ENCODE measurements at places on chromosomes 1 and 21.

DNA sequence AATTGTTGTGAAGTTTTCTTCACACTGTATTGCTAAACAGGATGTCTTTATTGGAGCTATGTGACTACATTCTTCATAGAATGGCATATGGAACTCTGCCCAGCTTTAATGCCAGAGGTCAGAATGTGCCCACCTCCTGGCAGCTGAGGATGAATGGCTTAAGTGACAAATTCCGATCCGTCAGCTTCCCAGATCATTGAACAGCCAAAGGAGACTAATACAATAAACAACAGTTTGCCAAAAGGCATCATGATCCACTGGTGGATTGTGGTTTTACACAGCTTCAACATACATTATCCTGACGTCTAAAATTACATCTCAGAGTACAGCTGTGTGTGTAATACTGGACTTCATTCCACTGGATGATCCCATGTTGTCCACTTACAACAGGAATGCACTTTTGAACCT, 68.7 kb upstream of the C1orf105 start:
- no peak for DNase-seq

DNA sequence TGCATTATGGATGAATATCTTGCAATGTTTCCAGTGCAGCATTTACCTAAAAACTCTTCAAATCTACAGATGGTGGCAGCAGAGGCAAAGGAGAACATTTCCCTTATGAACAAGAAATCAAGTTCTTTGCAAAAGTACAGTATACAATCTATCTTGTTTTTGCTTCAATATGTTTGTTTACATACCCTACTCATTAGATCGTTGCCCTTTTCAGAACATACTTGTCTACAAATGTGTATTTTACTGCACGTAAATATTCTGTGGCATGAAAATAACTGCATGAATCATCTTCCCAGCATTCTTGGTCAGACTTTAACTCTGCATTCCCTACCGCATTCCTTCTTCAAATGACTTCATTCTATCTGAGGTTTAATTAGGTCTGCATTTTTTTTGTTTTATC, 212.7 kb downstream of the ZP4 start:
- no peak for DNase-seq

DNA sequence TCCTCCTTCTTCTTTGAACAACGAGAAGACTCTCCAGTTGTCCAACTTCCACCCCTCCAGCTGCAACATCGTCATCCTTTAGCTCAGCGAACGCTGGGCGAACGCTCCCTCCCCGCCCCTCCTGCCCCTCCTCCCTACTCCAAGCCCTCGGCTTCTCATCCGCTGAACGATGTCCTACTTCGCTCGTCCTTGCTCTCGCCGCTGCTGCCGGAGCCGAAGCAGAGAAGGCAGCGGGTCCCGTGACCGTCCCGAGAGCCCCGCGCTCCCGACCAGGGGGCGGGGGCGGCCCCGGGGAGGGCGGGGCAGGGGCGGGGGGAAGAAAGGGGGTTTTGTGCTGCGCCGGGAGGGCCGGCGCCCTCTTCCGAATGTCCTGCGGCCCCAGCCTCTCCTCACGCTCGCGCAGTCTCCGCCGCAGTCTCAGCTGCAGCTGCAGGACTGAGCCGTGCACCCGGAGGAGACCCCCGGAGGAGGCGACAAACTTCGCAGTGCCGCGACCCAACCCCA, at the start of gene BCAN:
Gene BCAN, plus strand, starts transcription at position 357 of the 504 bp plus-strand sequence. CDS start 3,938 bp downstream, outside the sequence.
- no peak for DNase-seq

- DNase-seq, result no peak
Measured at GRCh38 chr1:178521241-178521640, 8.3 kb downstream of the TEX35 start.

DNA sequence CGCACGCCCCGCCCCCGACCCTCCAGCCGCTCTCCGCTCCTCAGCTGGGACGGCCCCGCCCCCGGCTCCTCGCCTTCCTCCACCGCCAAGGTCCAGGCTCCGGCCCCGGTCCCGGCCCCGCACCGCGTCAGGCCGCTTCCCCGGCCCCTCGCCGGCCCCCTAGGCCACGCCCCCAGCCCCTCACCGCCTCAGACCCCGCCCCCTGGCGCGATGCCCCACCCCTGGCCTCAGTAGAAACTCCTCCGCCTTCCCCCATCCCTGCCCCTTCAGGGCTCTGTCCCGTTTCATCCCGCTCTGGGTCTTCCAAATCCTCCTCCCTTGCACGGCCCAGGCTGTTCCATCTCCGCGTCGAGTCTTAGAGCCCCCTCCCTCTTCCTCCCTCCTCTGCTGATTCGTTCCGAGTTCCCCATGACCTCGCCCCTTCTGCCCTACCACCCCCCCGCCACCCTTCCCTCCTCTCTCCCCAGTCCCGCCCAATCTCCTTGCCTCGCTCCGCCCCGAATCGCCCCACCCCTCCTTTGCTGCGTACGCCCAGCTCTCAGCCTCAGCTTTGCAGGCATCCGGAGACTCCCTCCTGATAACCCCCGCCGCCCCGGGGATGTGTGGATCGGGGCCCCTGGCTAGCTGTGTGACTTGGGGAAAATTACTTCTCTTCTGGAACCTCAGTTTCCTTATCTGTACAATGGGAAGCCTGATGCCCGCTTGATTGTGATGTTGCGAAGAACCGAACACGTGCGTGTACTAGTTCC, 448 bp upstream of the ASAP3 start:
- peak; percentile 94 for DNase-seq

- DNase-seq, result no peak
Measured at GRCh38 chr1:40945491-40945973, 34.0 kb upstream of the CTPS1 start.

- peak; percentile 43 for DNase-seq
Measured at GRCh38 chr1:40053138-40053887, 12.8 kb downstream of the CAP1 start.

DNA sequence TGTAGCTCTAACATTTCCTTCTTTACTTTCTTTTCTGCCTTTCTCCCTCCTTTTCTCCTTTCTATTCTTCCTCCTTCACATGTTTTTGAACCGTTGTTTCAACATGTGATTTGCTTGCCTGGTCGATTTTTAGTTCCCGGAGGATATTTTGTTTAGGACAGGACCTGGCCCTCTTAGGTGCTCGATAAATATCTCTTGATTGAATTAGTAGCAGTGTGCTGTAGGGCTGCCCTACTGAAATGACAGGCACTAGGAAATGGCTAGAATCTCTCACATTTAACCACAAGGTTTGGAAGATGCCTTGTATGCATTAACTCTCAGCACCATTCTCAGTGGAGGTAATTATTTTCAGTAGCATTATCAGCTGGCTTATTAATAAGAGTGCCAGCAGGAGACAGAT, 305.6 kb downstream of the PAPPA2 start:
- no peak for DNase-seq

DNA sequence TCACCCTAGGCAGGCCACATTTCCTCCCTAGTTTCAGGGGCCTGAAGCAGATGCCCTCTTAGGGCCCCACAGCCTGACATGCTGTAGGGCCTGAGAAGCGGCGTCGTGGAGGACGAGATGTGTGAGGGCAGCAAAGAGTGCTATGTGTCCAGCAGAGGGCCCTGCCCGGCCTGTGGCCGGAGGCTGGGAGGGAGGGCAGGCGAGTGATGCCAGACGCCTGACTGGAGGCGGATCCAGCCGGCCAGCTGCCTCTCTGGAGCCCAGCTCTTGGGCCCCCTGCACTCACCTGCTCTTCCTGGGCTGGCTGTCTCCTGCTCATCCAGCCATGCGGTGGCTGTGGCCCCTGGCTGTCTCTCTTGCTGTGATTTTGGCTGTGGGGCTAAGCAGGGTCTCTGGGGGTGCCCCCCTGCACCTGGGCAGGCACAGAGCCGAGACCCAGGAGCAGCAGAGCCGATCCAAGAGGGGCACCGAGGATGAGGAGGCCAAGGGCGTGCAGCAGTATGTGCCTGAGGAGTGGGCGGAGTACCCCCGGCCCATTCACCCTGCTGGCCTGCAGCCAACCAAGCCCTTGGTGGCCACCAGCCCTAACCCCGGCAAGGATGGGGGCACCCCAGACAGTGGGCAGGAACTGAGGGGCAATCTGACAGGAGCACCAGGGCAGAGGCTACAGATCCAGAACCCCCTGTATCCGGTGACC, at the start of gene GPR37L1:
Gene GPR37L1, plus strand, starts transcription at position 279 of the 697 bp plus-strand sequence. Its CDS starts 47 bp downstream, at position 326.
- DNase-seq, result no peak

DNA sequence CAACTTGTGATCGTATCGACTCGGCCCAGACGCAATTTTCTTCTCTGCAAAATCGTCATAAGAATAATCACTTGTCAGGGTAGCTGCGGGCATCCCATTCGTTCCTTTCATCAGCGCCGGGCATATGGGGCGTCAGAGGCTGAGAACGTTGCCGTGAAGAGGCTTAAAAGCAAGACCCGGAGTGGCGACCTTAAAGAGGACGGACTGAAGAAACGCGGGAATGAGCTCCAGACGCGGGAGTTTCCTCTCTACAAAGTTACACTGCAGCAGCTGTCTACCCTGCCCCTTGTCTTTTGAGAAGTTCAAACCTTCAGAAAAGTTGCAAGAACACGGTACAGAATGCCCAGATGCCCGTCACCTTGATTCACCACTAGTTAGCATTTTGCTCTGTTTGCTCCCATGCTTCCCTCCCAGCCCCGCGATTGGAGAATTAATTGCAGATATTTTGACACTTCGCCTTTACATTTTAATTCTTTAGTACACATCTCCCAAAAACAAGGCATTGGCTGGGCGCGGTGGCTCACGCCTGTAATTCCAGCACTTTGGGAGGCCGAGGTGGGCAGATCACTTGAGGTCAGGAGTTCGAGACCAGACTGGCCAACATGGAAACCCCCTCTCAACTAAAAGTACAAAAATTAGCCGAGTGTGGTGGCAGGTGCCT, 967 bp downstream of the CENPS start:
- DNase-seq, result no peak

GRCh38 chr1:165960136-165960535, 132.7 kb downstream of the UCK2 start:
- DNase-seq, result no peak

- DNase-seq, result no peak
Measured at GRCh38 chr1:231508941-231509340, 19.5 kb upstream of the TSNAX start.

- no peak for DNase-seq
Measured at GRCh38 chr1:218482683-218483082, 137.5 kb downstream of the TGFB2 start.

DNA sequence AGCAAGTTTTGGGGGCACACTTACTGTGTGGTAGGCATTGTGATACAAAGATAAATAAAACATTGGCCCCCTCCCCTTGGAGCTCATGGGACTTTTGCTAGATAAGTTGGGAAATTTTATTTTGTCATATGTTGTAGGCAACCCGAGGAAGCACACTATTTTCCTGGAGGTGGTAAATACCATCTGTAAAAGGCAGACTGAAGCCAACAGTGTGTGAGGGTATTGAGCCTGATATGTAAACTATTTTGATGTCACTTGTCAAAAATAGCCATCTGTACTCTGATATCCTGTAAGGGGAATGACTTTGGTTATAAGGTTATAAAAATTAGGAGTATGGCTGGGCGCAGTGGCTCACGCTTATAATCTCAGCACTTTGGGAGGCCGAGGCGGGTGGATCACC, 30.6 kb downstream of the VANGL2 start:
- no peak for DNase-seq

DNA sequence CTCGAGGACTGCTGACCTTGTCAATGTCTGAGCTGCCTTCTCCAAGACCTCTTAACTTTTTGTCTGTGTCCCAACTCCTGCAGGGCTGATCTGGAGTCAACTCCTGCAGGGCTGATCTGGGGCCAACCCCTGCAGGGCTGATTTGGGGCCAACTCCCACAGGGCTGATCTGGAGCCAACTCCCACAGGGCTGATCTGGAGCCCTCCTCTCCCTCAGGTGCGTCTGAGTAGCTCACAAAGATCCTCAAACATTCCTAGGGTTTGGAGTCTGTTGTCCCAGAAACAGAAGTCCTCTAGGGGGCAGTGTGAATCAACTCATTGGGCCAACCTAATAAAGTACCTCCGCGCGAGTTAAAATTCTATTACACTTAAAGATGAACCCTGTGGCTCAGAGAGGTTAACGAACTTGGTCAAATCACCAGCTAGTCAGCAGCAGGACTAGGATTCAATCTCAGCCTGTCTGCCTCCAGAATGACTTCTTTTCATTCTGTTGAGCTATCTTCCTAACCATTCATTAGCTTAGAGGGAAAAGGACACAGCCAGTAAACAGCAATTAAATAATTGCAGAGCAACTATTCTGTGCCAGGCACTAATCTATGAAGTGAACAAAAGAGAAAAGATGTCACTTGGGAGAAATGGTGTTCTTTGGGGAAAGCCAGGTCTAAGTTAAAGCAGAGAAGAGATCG, 17.2 kb upstream of the RLF start:
- DNase-seq, result peak; percentile 76

Measured in activated CD8-positive, alpha-beta memory T cell treated with anti-CD3 and anti-CD28 coated beads for 24 hours (primary cell).